Fibroblast of skin of right biceps (primary cell): ENCODE measurements at places on chromosomes 5 and 9.

DNA sequence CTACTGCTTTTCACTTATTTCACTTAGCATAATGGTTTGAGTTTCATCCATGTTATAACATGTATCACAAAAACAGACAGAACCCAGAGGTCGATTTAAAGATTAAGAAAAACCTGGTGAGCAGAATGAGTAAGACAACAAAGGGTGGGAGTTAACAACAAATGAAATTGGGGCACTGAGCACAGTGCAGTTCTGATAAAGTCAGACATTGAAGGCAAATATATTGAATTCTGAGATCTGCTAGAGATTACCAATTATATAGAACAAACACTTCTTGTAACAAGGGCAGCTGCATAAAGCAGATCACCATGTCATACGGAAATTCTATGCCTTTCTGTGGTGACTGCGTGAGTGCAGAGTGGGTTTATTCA is 517.3 kb upstream of the RORB start:
- no peak for DNase-seq

DNA sequence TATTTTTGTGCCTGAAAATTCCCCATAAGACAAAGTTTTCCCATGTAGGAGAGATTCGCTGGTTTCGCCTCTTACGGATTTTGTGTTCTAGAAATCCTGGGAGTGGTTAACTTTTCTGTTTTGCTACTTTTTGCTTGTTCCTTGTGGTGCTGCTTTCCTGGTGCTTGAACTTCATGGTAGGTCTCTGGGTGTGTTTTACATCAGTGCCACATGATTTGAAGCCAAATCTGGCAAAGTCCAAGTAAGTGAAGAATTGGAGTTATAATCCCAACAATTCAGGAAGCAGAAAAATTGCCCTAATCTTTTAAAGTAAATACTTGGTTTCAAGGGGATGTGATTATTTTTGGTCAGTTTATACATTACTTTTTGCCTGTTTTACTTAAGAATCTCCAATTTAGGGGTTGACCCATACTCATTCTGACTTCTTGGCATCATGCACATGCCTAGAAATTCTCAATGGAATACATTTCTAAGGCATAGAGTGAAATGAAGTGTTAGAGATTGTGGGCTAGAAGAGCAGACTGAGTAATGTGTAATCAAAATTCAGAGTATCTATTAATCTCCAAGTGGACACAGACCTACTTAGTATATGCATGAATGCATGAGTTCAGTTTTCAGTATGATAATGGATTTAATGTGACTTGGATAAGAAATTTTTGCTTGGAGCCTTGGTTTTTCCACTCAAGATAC is 189.7 kb downstream of the CSNK1G3 start:
- DNase-seq, result no peak

DNA sequence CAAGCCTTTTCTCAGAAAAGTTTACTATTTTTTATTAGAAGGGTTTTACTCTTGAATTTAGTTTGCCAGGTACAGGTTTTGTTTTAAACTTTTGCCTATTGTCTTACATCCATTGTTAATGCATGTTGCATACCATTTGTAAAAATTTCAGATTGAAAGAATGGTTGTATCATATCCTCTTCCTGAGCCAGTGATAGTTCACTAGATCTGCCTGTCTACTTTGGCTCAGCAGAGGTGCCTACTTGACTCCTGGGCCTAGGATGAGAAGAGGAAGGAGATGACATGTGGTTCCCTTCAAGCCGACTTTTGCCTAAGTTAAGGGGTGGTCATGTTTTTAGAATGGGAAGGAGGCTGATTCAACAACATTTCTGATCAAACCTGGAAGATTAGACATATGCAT is 232.9 kb downstream of the TRPM3 start:
- no peak for DNase-seq

DNA sequence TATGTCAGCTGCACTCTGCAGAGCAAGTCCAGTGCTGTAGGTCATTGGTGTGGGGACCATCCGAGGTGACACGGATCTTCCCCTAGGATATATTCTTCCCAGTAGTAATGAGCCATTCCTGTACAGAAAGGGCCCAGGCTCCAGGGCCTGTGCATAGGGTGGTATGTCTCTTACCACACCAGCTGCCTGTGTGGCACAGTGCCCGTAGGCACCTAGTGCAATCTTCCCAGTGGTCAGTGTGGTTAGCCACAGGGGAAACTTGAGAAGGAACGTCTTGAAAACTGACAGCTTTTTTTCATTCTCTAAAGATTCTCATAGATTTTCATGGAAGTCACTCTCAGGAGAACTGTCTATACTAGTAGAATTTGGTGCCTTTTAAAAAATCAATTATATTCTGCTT is 39.8 kb downstream of the CYSTM1 start:
- DNase-seq, result peak; percentile 44

- no peak for DNase-seq
Measured at GRCh38 chr5:67528953-67529352, 332.4 kb upstream of the CD180 start.

DNA sequence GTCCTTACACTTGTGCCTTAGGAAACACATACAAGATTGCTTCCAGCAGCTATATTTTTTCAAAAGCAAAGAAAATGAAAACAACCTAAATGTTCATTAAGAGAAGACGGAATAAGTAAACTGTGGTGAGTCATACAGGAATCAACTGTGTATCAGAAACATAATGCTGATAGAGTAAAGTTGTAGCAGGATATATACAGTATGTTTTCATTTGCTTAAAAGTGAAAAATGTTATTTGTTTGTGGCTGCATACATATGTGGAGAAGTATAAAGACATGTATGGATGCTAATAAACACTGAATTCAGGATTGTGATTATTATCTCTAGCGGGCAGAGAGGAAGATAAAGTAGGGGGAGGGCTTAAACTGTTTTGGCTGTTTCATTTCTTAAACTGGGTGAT is 8.3 kb downstream of the DCTN4 start:
- DNase-seq, result no peak

- DNase-seq, result no peak
Measured at GRCh38 chr5:83428126-83428525, 43.4 kb upstream of the VCAN start.

- DNase-seq, result no peak
Measured at GRCh38 chr9:69391946-69392345, 66.9 kb downstream of the ENTREP1 start.

GRCh38 chr9:3893519-3893918 is 367.7 kb upstream of the RFX3 start:
- DNase-seq, result no peak

GRCh38 chr9:1913631-1914330 is 101.4 kb upstream of the SMARCA2 start:
- DNase-seq, result no peak

DNA sequence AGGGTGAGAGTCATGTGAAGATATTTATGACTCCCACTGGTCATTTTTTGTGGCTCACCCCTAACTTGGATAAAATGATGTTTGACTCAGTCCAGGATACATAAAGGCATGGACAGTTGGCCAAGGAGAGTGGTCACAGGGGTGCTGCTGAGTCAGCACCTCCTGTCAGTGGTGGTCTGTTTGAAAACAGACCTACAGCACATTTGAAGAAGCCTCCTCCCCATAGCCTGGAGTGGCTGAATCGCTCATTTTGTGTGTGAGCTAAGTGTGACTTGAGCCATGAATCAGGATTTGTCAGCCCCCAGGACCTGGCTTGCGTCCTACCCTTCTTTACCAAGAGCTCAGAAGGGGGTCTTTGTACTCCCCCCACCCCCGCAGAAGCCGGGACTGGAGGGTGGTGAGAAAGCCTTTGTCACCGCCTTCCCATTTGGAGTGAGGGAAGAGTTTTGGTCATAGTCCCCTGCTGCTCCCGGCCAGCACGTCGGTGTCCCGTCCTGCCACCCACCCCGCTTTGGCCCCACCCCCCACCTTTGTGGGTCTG is 35.6 kb downstream of the TRIO start:
- DNase-seq, result peak; percentile 91

- no peak for DNase-seq
Measured at GRCh38 chr5:172097356-172097755, 90.7 kb downstream of the STK10 start.

- DNase-seq, result peak; percentile 83
Measured at GRCh38 chr9:94801681-94802080, 75.2 kb downstream of the AOPEP start.

GRCh38 chr5:95969651-95970358 is 8.2 kb upstream of the ELL2 start:
- DNase-seq, result no peak

DNA sequence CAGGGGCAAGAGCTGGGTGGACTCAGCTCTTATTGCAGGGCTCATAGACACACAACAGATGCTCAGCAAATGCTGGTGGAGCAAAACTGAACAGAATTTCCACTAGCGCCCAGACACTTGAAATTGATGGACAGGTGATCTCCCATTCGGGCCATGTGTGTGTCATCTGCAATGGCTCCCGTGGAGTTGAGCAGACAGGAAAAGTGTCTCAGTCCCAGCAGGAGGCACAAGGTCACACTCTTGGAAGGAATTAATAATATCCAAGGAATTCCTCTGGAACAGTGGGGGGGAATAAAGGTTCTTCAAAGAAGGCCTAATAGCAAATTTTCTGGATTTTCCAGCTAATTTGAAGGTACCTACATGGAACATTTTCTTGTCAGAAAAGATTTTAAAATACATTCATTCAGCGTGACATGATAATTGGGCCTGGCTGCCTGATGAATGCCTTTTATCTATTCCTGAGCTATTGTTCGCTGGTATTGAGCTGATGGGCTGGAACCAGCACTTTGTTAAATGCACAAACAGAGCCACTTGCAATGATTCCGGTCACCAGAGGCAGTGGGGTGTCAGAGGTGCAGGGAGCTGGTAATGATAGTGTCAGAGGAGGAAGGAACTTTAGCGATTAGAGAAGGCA is 31.5 kb upstream of the ALDH1B1 start:
- peak; percentile 55 for DNase-seq

DNA sequence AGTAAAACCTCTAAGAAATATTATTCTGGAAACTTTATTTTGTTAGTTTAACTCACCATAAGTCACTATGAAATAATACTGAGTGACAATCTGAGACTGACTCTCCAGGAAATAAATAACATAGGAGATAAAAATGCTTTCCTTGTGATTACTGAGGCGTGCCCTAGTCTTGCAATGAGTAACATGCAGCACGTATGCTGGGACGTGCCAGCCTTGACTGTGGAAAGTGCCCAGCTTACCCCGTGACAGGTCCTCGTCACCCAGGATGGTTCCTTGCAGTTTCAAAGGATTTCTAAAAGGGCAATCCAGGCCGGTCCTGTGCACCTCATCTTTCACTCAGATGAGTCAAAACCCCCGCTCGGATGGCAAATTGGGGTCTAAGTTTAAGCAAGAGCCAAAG is 720.8 kb upstream of the ADAMTS16 start:
- DNase-seq, result no peak

DNA sequence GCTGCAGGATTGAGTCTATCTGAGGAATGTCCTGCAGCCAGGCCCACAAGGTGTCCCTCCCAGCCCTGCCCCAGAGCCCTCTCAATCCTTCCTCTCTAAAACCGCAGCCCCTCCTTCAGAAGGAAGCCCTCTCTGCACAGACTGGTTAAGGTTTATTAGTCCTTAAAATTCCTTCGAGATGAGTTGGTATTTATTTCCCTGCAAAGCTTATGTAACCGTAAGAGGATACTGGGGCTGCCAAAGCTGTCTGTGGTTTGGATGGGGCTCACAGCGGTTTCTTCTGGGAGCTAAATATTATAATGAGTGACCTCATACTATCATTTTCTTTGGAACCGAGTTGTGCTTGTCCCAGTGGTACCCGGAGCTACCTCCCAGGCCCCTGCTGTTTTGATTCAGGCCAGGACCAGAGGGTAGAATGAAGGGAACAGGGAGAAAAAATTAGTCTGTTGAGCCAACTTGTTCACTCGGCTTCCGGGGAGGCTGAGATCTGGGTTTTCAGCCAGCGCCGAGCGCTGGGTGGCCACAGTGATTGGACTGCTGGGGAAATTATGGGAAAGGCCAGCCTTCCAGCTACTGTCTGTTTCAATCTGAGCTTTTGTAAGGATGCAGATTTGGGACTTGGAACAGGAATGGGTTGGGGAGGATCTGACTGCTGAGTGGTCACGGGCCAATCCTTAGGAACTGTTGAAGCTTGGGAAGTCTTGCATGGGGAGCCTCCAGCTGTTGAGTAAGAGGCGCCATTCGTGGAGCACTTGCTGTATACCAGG is 107.5 kb downstream of the NDFIP1 start:
- peak; percentile 99 for DNase-seq

DNA sequence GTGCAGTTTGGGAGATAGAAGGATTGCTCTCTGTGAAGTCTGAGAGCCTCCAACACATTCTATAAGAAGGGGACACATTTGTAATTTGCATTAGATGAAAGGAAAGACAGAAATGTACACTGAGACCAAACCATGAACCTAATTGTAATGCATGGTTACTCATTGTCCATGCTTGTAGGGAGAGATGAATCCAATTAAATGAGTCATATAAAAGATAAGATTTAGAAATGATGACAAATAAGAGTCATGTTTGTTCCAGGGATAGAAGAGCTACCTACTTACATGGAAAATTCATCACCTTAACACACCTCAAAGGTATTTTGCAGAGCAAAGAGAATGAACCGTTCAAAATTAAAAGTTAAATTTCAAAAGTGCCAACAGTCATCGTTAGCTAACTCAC is 85.1 kb downstream of the FBXL7 start:
- DNase-seq, result peak; percentile 54
